Activated naive CD4-positive, alpha-beta T cell treated with Interleukin-2 at 50 U/mL for 16 hours (primary cell): ENCODE measurements at places on chromosomes 4 and X.
A peak's percentile ranks its signal among the peaks of the same experiment; 100 is the strongest.

GRCh38 chr4:104416725-104417356, 77.9 kb downstream of the CXXC4 start:
- DNase-seq: no peak

GRCh38 chrX:66039944-66040343, at the start of gene VSIG4:
VSIG4 (minus strand) TSS chrX:66040080; CDS start chrX:66039998, 82 bp downstream.
- DNase-seq: no peak

GRCh38 chr4:109033993-109034392, 268.5 kb downstream of the COL25A1 start:
- DNase-seq: no peak

GRCh38 chrX:39261446-39262147, 460.3 kb downstream of the MID1IP1 start:
- DNase-seq: peak; percentile 10

DNA sequence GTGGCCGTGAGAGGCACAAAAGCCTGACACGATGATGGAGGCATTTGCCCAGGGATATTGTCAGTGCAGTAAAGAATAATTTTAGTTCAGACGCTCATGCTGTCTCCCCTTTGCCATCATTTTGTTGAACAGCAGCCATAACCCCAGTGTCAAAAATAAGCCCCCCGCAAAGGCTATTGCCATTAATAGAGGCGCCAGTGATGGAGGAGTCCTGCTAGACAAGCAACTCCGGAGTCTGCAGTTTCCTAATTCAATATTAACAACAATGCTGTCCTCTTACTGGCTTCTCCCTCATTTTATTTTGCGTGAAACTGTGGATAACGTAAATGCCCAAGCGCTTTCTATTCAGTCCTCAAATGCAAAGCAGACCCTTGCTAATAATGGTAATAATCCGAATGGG, 603 bp upstream of the SMS start:
- DNase-seq: no peak

- no peak for DNase-seq
Observed at GRCh38 chr4:8664031-8664805, 71.7 kb downstream of the CPZ start.

GRCh38 chrX:23626651-23627050, 40.6 kb upstream of the PRDX4 start:
- no peak for DNase-seq

DNA sequence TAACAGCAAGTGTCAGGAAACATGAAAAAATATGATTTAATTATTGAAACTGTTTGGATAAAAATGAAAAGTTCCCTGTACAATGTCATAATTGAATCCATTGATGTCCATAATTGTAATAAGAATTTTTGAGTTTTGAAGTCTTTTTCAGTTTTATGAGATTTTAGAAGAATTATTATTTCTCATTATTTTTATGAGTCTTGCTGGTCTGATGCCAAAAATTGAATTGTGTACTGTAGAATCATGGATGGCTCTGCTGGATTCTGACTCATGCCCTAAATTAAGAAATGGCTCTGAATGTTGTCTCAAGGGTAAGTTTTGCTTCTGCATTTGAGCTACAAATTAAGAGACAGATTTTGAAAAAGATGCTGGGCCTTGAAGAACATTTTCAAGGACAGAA, 132.8 kb upstream of the MAP9 start:
- DNase-seq: no peak

DNA sequence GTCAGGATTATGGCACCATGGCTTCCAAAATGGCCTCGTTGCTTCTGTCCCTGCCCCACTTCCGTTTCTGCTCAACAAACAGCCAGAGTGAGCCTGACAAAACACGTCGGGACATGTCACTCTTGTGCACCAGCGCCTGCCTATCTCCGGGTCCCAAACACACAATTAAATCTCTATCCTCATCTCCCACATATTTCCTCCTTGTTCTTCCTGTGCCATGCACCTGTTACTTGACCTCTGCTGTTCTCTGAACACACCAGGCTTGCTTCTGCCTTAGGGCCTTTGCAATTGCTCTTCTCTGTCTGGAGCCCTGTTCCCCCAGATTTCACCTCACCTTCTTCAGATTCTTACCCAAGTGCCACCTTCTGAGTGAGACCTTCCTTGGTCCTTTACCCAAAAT, 12.7 kb upstream of the CD38 start:
- no peak for DNase-seq

DNA sequence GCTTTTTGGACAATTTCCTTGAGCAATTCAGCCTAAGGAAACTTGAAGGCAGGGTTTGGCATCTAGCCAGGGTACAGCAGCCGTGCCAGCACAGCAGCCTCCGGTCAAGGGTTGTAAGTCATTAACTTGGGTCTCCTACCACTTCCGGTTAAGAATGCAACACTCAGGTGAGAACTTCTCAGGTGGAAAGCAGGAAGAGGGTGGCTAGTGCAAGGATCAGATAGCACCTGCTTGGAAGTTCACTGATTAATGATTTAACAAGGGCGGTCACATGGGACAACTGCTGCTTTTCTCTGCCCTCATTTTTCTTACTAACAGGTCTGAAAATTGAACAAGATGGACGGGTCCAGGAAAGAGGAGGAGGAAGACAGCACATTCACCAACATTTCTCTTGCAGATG, 30.1 kb upstream of the SCOC start:
- no peak for DNase-seq

GRCh38 chr4:57131849-57132742, 21.9 kb upstream of the IGFBP7 start:
- DNase-seq: no peak

DNA sequence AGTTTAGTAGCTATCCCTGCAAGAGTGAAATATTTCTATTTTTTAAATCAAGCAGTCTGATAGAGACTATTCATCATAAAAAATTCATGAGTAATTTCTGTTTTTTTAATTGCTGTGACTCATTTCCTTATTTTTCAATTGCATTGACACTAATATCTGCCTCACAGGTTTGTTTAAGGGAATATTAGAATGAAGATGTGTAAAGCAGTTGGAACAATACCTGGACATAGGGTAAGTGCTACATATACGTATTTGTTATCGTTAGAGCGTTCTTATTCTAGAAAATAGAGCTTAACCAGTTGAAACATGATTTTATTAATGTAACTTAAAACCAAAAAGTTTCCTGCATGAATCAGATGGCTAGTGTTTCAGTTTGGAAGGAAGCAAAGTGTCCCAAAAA, 2211.3 kb downstream of the PCDH7 start:
- no peak for DNase-seq

DNA sequence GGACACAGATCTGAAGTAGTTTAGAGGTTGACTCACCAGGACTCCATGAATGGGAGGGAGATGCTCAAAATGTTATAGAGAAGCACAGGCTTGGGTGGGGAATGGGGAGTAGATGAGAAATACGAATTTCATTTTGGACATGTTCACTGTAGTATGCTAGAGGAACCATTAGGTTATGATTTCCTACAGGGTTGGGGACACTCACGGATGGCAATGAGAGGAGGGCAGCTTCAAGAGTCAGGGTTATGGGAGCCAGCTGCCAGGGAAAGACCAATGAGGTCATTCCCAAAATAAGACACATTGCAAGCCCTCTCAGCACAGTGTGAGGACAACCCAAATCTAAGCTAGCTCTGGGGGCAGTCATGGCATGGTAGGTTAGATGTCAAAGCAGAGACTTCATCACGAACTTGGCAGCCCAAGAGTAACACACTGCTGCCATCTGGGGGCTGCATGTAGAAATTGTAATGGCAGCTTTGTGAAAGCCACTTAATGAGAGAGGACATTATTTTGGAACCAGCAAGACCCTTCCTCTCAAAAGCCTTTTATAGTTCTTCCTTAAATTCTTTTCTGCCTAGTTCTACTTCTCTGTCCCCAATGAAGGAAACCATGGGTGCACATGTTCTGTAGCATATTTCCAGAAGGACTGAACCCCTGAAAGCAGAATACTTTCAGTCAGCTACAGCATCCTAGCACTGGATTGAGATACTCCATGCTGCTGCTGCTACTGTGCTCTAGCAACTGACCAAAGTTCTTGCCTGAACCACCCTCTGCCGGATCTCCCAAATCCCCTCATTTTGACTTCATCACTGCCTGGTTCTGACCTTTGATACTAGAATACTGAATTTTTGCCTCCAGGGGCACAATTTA, 16.2 kb upstream of the ZCCHC12 start:
- peak; percentile 24 for DNase-seq

GRCh38 chr4:70315928-70316327, 18.9 kb upstream of the CABS1 start:
- DNase-seq: no peak

GRCh38 chrX:40085714-40086113, 12.0 kb downstream of the BCOR start:
- DNase-seq: no peak

GRCh38 chr4:25527034-25527433, 128.6 kb upstream of the SLC34A2 start:
- no peak for DNase-seq

DNA sequence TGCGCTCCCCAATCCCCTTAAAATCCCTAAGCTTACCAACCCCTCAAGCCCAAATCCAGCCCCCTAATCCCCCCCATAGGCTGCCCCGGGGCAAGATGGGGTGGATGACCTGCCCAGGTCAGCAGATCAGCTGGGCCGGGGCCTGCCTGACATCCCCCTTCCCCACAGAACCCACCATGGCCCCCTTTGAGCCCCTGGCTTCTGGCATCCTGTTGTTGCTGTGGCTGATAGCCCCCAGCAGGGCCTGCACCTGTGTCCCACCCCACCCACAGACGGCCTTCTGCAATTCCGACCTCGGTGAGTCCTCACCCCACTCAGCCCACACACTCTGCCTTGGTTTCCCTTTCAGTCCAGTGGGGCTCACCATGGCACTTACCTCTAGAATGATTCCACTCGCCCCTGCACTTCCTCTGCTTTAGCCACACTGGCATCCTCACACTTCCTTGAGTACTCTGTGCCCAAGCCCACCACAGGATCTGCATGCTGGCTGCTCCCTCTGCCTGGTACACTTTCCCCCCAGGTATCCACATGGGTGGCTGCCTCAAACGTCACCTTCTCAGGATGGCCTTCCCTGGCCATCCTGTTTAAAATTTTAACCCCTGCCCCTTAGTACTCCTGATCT, 1.1 kb downstream of the TIMP1 start:
- no peak for DNase-seq

DNA sequence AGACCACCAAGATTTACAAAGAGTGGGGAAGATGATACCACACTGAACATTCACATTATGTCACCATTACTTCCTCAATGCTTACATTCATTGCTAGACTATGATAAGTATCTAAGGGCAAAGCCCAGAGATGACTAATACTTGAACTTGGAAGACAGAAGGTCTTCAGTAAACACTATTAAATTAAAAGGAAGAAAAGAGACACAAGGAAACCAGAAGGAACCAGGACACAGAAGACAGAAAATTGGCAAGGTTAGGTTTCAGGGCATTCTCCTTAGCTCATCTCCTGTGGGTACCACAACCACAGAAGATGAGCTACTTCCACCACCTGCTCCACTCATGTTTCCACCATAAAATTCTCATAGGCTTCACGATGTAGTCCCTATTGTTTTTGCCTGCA, 64.9 kb downstream of the NLGN4X start:
- DNase-seq: no peak

- DNase-seq: no peak
Observed at GRCh38 chr4:180925805-180926204, 1317.4 kb upstream of the TENM3 start.

GRCh38 chrX:146241902-146242301, 424.3 kb downstream of the SLITRK2 start:
- no peak for DNase-seq

GRCh38 chr4:42306221-42307109, 90.8 kb upstream of the SHISA3 start:
- DNase-seq: no peak

DNA sequence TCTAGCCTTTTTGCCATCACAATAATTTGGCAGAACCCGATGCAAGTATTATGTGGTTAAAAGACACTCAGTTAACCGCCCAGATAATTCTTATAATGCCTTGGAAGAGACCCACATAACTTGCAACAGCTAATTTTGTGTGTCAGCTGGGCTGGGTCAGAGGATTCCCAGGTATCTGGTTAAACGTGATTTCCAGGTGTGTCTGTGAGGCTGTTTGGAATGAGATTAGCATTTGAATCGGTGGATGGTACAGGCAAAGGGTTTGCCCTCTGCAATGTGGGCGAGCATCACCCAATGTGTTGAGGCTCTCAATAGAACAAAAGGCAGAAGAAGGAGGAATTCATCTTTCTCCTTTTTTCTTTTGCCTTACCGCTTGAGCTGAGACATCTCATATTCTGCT, 314.2 kb upstream of the PUDP start:
- DNase-seq: no peak

DNA sequence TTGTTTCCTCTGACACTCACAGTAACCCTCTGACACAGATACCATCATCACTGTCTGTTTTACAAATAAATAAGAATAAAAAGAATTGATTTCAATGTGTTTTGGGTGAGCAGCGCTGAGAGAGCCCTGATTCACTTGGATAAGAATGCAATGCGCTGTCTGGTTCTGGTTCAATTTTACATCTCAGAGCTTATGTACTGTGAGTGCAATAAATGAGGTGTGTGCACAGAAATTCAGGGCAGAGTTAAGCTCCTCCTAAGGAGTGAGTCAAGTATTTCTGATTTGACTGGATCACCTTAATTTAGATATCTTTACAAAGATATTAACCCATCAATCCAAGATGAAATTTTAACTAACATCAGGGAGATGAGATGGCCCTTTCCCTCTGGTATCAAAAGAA, 11.2 kb downstream of the FAM9C start:
- DNase-seq: no peak

DNA sequence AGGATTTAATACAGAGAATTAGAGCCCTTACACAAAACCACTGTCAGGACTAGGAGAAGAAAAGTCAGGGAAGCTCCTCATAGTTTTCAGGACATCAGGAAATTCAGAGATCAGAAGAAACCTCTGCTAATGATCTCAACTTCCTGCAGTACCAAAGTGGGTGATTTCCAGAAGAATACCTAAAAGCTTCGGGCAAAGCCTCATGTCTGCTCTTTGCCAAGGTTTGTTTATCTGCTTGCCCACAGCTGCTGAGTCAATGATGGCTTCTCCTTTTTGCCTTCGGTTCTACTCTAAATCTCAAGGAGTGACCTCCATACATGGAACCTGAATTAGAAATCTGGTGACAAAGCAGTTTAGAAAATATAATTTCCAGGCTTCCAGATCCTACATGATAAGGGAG, 68.4 kb downstream of the USP38 start:
- no peak for DNase-seq

DNA sequence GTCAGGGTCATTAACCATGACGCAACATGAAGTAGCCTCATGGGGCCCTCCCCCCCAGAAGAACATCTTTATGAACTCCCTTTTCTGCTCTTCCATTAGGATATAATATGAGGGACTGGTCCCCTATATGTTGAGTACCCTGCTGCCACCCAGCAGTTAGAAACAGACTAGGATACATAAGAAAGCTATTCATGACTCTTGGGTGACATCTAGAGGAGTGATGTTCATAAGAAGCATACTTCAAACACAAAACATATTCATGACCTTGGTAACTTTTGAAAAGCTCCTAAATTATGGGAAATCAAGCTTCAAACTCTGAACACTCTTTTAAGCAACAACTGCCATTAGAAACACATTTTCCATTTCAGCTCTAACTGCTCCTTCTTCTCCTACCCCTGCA, 155.2 kb upstream of the SPIN4 start:
- DNase-seq: no peak
